Progenitor cell of endocrine pancreas (in vitro differentiated cells): ENCODE measurements at places on chromosomes 7 and 10.

GRCh38 chr7:98470485-98471240, 69.8 kb upstream of the BAIAP2L1 start:
- peak; percentile 70 for DNase-seq

GRCh38 chr7:80175744-80176143, 41.1 kb downstream of the GNAI1 start:
- no peak for DNase-seq

- no peak for DNase-seq
Observed at GRCh38 chr10:104935656-104936055, 294.6 kb downstream of the SORCS3 start.

GRCh38 chr7:22849172-22849571, 26.5 kb upstream of the TOMM7 start:
- DNase-seq: no peak

DNA sequence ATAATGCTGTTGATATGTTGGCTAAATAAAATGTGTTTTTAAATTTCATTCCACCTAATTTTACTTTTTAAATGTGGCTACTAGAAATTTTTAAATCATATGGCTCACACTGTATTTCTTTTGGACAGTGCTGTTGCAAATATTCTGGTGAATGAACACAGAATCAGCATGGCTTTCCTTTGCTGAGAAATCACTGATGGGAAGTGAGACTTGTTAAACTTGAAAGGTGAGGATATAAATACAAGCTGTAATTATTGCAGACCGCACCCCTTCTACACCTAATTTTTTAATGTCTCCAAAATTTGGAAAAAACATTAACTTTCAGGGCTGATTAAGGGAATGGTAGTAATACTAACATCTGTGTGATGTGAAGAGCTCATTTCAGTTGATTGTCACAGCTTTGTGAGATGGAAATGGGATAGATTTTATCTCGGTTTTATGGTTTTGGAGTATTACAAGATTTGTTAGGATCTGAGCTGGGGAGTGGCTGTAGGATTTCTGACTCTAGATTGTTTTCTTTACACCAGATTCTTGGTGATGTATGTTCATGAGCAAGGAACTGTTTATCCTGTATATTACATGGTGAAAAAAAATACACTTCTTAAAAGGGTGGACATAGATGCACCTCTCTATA, 1.3 kb downstream of the MIOS start:
- DNase-seq: no peak

DNA sequence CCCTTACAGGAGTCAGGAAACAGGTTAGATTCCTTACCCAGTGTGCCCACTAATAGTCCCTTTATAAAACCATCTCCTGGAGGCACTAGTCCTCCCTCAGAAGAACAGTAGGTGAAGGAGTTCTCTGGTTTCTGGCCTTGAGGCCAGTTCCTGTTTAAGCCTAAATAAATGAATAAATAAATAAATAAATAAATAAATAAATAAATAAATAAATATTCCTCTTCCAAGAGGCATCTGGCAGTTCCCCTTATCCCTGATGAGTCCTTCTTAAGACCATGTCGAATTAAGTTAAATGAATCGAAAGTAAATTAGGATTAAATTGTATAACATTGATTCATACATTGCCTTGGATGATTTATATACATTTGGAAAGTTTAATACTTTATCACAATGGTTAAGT, 223.3 kb downstream of the PCDH15 start:
- DNase-seq: no peak
